Camera-type eye (tissue), 1 donor: ENCODE measurements at places on chromosomes 11 and 22. TPM values are rescaled to one million over a fixed set of nuclear protein-coding genes. Genes with fewer than 3 reads are reported as not detected.

Gene BAIAP2L2
- total RNA-seq, result 0.16 TPM

Gene HTR3B
- total RNA-seq, result not detected

Gene GRAMD1B
- total RNA-seq, result 92.0 TPM

Gene MGAT3
- 12.9 TPM for total RNA-seq

Gene THY1
- 37.3 TPM for total RNA-seq

Gene SYT12
- total RNA-seq, result 0.27 TPM

Gene ANGPTL5
- total RNA-seq, result 0.93 TPM

Gene IL18
- total RNA-seq, result 4.4 TPM

Gene FAM111B
- total RNA-seq, result 12.1 TPM

Gene SLC22A9
- not detected for total RNA-seq

Gene SLCO2B1
- 9.3 TPM for total RNA-seq

Gene EMID1
- total RNA-seq, result 12.3 TPM
